Activated CD4-positive, alpha-beta T cell treated with anti-CD3 and anti-CD28 coated beads, Interleukin-2, amount 50 U/mL, for 16 hours (primary cell): ENCODE measurements at places on chromosomes 16 and 17.

- no peak for DNase-seq
Observed at GRCh38 chr16:57562669-57563486, 20.4 kb downstream of the ADGRG5 start.

DNA sequence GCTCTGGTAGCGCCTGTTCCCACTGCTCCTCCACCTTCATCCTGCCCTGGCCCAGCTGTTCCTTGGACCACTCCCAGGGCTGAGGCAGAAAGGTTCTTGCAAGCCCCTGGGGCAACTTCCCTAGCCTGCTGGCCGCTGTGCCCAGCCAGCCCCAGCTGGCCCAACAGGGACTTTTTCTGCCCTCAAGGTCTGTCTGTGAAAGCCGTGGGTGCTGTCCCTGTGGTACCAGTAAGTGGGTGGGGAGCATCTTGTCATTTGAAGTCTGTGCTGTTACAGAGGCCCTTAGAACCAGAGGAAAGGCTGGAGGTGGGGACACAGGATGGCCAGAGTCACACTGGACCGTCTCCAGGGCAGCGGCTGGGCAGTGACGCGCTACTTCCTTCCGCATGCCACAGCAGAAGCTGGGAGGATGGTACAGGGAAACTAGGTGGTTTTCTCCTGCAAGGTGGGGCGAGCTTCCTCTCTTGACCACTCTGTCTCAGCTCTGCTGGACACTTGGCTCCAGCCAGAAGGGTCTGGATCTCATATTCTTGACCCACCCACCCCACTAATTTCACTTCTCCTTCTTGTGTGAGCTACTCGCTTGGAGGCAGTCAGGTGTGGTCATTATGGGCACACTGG lies 87.8 kb downstream of the PLCG2 start:
- DNase-seq, result no peak

DNA sequence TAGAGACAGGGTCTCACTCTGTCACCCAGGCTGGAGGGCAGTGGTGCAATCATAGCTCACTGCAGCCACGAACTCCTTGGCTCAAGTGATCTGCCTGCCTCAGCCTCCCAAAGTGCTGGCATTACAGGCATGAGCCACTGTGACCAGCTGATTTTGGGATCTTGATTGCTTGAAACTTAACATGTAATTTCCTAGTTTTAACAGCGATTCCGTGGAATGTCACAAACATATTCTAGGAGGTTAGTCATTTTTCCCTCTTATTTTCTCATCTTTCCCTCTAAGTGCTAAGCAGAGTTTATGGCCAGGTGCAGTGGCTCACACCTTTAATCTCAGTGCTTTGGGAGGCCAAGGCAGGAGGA lies 123.4 kb upstream of the CACNG3 start:
- DNase-seq, result no peak

DNA sequence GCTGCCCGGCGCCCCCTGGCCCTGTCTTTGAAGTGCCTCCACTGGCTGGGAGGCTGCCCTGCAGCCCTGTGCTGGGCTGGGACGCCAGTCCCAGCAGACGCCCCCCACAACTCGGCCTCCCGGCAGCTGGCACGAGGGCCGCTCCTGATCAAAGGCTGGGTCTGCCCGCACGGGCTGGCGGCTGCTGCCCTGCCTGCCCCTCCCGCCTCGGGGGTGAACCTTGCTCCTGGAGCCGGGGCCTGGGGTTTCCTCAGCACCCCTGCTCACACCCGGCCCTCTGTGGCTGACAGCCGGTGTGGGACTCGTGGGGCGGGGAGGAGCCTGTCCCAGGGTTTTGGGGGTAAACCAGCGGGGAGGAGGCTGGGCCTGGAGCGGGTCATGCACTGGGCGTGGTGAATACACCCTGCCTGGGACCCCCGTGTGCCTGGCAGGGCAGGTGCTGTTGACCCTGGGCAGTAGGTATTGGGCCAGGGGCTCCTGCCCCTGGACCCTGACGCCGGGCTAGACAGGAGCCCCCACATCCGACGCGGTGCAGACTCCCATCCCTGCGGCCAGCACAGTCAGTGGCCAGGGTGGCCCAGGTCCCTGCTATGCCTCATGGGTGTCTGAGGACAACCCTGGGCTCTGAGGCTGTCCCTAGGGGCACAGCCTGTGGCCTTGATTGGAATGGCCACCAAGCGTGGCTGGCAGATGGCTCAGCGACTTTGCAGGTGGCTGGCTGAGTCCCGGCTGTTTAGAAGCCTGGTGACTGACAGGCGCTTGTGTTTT lies 21.7 kb downstream of the CENPX start:
- no peak for DNase-seq

DNA sequence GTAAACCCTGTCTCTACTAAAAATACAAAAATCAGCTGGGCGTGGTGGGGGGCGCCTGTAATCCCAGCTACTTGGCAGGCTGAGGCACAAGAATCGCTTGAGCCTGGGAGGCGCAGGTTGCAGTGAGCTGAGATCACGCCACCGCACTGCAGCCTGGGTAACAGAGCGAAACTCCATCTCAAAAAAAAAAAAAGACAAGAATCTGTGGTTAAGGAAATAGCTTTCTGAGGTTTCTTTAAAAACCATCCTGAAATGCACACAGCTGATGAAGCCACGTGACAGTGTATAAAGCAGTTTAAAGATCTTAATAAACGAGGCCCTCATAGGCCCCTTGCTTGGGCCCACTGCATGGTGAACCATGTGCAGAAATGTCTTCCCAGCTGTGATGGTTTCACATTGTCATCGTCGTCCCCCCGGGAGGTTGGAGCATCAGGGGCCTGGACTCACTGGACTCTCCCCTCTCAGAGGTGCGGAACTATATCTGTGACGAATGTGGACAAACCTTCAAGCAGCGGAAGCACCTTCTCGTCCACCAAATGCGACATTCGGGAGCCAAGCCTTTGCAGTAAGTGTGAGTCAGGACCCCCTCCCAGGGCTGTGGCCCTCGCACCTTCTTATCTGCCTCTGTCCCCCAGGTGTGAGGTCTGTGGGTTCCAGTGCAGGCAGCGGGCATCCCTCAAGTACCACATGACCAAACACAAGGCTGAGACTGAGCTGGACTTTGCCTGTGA lies 16.2 kb downstream of the ZNF276 start:
- DNase-seq, result peak; percentile 64

GRCh38 chr16:49127103-49127502 lies 154.5 kb downstream of the CBLN1 start:
- DNase-seq, result no peak

DNA sequence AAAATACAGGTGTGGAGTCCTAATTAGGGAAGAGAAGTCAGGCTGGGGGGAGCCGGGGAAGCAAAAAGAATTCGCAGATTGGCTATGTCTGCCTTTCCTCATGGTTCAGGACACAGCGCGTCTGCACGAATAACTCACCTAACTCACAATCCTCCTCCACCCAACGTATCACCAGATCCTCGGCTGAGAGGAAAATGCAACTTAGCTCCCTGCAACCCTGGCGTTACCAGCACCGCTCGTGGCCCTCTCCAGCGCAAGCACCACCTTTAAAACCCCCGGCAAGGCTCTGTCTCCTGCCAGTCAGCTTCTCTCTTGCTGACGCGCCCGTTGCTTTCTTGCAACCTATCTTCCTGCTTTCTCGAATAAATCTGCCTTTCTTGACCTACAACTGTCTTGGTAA lies 49.8 kb upstream of the METRNL start:
- no peak for DNase-seq

GRCh38 chr16:85429776-85430522 lies 183.2 kb upstream of the GSE1 start:
- DNase-seq, result no peak

DNA sequence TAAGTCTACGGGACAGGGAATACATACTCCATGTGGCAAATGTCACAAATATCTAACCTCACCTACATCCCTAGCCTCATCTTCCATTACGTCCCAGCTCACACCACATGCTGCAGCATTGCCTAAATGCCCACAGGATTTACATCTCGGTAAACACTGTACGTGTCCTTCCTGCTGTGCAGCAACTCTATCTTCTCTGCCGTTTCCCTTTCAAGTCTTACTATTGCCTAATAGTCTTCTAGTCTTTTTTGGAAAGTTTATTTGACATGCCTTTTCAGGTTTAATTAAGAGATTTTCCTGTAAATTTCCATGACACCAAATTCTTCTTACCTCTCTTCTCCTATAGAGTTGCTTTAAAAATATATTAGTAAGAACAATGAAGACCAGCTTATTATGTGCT lies 120.5 kb downstream of the HS3ST4 start:
- no peak for DNase-seq

DNA sequence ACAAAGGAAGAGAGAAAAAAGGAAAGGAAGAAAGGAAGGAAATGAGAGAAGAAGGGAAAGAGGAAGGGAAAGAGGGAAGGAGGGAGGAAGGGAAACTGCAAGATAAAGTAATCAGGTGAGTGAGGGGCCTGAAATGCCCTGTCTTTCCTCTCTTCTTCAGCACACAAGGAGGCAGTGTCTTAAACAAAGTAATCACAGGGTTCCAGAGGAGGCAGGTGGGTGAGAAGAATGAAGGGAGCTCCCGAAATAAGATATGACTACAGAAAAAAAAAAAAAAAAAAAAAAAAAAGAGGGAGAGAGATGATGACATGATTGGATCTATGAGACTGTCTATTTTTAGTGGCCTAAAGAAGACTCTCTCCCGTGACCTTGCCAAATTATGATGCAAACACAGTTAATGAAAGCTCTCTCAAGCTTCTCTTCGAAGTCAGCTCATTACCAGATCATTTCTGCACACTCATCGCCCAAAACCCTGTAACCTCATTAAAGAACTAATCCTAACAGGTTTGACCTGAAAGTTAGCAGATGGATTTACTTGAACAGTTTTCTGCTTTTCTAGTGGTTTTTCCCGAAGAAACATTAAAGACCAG lies 53.6 kb downstream of the CDH11 start:
- DNase-seq, result no peak

DNA sequence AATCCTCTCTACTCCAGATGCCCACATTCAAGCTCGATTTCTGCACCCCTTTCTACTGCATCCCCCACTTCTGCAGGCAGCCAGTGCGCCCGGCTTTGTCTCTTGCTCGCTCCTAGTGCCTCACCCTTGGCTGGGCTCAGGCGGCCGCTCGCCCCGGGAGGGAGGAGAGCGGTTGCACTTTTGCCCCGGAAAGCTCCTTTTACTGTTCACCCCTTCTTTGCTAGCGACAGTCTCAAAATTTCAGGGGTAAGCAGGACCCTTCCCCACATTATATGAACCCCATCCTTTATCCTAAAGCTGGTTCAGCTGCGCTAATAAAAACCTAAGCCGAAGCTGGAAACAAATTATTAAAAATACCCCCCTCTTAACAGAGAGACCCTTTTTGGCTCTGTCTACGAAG lies 1.0 kb downstream of the HOXB5 start:
- no peak for DNase-seq

DNA sequence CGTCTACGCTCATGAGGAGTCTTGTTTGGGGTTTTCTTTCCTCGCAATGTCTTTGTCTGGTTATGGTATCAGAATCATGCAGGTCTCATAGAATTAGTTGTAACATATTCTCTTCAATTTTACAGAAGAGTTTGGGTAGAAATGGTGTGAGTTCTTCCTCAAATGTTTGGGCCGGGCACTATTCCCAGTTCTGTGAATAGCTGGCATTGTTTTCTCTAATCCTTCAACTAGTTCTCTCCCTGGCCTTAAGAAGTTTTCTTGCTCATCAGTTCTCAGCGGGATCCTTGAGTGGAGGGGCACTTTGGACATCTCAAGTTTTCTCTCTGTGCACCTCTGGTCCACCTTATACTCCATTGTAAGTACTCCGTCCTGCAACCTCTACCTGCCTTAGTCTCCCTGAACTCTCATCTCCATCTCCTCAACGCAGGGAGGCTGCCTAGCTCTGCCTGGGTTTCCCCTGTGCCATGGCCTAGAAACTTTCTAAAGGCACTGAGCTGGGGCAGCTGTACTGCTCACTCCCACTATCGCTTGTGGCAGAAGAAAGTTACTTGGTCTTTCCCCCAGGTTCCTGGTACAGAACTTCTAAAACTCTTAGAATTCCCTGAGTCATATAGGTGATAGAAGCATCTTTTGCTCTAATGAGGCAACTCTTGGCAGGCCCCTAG lies 16.9 kb downstream of the NSMCE1 start:
- DNase-seq, result no peak

DNA sequence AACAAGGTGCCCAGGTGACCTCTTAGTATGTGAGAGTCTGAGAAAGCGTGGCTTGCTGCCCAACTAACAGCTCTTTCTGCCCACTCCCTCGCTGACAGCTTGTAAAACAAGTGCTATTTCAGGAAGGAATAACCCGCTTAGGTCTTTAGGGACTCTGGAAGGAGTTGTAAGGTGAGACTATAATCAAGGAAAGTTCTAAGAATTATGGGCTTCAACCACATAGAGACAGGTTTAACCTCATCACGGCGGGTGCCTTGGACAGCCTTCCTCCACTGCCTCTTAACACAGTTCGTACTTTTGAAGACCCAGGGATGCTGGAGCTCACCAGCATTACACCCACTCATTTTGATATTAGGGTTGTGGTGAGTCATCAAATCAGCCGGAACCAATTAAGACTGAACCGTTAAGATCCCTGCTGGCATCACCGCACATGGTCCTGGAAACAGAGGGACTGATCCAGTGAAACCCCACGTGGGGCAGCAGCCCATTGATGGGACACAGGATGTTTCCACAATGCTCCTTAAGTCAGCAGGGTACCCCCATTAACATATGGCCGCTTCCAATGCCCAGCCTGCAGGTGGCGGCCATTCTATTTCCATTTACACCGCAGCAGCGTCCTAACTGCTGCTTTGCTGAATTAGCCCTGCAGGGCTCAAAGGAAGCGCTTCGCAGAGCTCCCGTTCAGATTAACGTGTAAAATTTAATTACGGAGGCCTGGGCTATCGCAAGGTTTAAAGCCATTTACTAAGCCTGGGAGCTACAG lies 176.6 kb upstream of the SDK2 start:
- no peak for DNase-seq

- no peak for DNase-seq
Observed at GRCh38 chr17:41705271-41705991, 6.7 kb upstream of the GAST start.

DNA sequence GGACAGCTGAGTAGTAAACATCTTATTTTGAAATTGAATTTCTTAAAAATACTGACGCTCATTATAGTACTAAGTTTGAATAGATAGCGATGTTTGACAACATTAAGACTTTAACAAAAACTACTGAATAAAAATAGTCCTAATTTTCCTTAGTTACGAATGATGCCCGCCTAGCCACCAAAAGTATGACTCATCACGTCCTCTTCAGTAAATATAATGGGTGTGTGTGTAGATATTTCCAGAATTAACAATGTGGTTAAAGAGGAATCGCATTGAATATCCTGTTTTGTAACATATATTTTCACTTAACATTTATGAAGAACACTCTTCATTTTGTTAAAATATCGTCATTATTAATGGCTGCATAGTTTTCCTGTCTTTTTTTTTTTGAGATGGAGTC lies 187.6 kb downstream of the MYO1D start:
- no peak for DNase-seq

- DNase-seq, result peak; percentile 18
Observed at GRCh38 chr16:72202014-72202413, 30.1 kb upstream of the PMFBP1 start.

GRCh38 chr17:38658741-38659345 lies 15.9 kb downstream of the EPOP start:
- DNase-seq, result no peak

DNA sequence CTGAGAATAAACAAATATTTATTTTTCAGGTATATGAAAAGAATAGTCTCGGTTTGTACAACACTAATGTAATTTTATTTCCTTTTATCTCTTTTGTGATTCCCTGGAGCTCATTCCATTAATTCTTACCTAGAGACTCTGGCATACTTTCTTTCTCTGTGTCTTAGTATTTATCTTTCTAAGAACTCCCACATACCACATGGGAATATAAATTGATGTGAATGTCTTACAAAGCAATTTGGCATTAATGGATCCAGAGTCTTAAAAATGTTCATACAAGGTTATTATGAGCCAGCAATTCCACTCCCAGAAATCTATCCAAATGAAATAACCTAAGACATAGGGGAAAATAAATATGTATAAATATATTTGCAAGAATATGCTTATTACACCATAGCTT lies 202.7 kb downstream of the CDH11 start:
- DNase-seq, result no peak
